ENCODE measurements at places on chromosomes 1 and 21.

DNA sequence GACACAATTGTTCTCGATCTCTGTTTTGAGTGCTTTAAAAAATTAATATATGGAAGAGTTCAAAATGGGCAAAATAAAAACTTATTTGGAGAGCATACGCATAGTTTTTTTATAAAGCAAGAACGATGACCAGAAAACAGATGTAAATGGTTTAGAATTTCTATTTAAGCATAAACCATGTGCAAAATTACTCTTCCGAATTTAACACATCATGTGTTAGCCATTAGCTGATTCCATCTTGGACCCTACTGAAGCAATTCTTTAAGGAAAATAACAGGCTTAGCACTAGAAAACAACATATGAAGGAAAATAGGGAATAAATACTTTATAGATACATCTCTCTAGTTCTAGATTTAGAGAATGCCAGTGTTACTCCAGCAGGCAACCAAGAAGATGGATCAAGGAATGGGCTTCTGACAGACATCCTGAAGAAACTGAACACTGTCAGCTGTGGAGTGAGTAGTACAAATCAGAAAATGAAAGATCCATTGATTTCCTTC is 26.7 kb downstream of the CDC7 start:
- no peaks in the 10 kb centered on the region for H3K27me3 ChIP-seq
- no peak for DNase-seq
- no peak overlapping the region for H3K27ac ChIP-seq
- H3K36me3 ChIP-seq = no peaks in the 10 kb centered on the region
- no peaks in the 10 kb centered on the region for H3K4me1 ChIP-seq

DNA sequence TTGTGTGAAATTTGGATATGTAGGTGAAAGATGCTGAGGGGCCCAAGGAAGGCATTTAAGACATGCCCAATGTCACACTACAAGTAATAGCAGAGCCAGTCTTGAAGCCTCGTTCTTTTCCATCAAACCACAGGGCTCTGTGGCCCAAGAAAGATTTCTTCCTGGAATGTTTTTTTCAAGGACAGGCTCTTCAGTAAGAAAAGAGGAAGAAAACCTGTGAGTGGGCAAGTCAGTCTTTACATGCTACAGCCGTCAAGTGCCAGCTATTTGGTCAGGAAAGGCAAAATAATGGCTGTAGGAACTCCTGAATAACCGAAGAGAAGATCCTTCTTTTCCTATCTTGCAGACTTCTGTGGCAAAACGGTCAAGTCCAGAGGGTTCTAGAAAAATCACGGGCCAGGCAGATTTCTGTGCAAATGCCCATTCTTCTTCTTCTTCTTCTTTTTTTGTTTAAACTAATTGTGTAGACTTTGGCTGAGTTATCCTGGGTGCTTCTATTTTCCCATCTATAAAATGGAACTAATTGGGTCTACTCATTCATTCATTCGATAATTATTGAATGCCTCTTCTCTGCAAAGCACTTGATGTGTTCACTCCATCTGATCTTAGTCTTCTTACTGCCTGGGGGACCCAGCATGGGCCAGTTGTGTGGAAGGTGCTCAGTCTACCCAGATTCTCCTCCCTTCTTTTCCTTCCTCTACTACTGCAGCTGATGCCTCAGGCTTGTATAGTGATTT is 1.9 kb upstream of the ID3 start:
- H3K4me3 ChIP-seq = no peak overlapping the region
- peaks cover 6% of the 10 kb centered on the region for H3K27me3 ChIP-seq
- H3K4me1 ChIP-seq = peaks cover 80% of the 10 kb centered on the region
- peak overlapping the region; percentile 67 for H3K27ac ChIP-seq

- no peaks in the 10 kb centered on the region for H3K27me3 ChIP-seq
- no peaks in the 10 kb centered on the region for H3K4me1 ChIP-seq
- no peak overlapping the region for H3K27ac ChIP-seq
- H3K4me3 ChIP-seq = no peak overlapping the region
- no peaks in the 10 kb centered on the region for H3K36me3 ChIP-seq
- no peak for DNase-seq
Measured at GRCh38 chr1:195637539-195637938, 970.7 kb downstream of the KCNT2 start.

DNA sequence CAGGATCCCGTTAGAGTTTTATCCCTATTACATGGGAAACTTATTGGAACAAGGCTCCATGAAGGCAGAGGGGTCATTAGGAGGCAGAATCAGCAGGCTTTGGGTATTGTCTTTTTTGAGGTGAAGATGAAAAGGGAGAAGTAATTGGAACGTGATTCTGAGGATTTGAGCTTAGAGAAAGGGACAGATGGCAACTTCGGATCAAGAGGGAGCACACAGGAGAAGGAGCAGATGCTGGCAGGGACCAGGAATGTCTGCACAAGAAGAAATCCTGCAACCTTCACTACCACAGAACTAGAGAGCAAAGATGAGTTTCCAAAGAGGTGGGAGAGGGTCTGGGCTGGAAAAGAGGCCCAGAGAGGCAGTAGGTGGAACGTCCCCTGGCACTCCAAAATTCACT is 202.8 kb downstream of the RRAGC start:
- H3K4me1 ChIP-seq = no peaks in the 10 kb centered on the region
- H3K4me3 ChIP-seq = no peak overlapping the region
- no peak for DNase-seq
- no peak overlapping the region for H3K27ac ChIP-seq
- no peaks in the 10 kb centered on the region for H3K27me3 ChIP-seq

DNA sequence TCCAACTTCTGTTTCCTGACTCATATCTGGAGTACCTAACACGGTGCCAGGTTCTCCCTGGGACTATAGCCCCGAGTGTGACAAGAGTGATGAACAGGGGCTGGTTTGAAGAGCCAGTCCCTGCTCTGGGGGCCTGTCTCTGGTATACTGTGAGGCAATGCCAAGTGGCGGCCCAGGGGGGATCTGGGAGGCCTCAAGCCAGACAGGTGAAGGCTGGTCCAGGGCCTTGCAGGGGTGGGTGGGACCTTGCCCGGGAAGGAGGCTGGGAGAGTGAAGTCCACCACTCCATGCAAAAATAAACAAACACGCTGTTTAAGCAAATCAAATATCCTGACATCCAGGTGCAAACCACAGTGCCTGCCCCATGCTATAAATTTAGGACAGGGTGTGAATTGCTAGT is 6.8 kb upstream of the PLXNA2 start:
- H3K27me3 ChIP-seq = peaks cover 64% of the 10 kb centered on the region
- no peaks in the 10 kb centered on the region for H3K4me1 ChIP-seq
- DNase-seq = no peak
- no peaks in the 10 kb centered on the region for H3K36me3 ChIP-seq
- no peak overlapping the region for H3K4me3 ChIP-seq
- H3K27ac ChIP-seq = no peak overlapping the region

Data from thymus (tissue), 14 donors.